ENCODE measurements at places on chromosomes 12 and 14.
A peak's percentile ranks its signal among the peaks of the same experiment; 100 is the strongest.

DNA sequence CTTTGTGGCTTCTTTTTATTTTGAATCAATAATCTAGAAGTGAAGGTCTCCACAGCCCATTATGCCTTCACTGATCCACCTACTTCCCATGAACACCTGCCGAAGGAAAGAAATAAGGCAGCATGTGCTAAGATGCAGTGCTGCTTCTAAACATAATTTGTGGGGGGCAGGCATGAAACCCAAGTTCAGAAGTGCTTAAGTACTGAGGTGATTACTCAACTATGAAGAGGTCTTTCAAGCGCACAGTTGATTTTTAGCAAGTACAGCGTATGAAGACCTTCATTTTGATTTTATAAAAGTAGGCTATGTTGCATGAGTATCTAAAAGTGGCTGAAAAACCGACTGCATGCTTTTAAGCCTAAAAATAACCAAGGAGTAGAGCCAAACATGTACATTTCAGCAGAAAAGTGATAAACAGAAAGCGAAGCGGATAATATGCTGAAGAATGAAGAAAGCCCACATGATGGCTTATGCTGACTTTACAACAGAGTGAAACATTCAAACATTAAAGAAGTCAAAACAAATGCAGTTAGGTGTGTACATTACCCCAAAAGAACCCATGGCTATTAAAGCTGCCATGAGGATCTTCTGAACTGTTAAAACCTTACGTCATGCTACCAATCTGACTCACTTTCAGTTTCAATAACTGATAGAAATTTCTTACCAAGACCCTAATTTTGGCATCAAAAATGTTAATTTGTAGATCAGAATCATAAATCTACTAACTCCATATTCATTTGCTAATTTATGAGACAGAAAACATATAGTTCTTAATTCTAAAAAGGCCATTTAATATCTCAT, 29.3 kb downstream of the KICS2 start:
- DNase-seq, result no peak

DNA sequence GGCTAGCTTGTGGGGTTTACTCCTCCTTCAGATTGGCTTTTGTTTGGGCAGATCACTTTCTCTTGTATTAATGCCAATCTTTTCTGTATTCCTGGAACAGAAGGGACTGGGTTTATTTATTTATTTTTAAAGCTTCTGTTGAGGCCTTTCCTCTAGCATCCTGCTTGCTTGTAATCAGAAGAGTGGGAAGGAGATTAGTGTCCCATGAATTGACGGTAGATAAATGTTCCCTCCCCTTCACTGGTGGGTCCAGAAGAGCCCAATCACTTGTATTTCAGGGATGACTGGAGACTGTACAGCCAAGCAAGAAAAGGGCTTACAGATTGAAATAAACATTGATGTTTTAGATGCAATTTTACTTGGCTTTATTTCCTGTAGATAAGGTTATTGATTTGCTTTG, 71.0 kb downstream of the LIN52 start:
- DNase-seq, result no peak

GRCh38 chr14:61152851-61153364, 128.2 kb downstream of the TMEM30B start:
- no peak for DNase-seq

GRCh38 chr12:33724867-33725266, 285.2 kb upstream of the SYT10 start:
- no peak for DNase-seq

- no peak for DNase-seq
Measured at GRCh38 chr14:62301911-62302310, 539.7 kb downstream of the SNAPC1 start.

- no peak for DNase-seq
Measured at GRCh38 chr14:31439561-31439960, 17.7 kb downstream of the DTD2 start.

GRCh38 chr14:50666772-50667683, 1.1 kb downstream of the SAV1 start:
- peak; percentile 20 for DNase-seq

- DNase-seq, result peak; percentile 79
Measured at GRCh38 chr12:57740656-57741412, 2.3 kb upstream of the AGAP2 start.

DNA sequence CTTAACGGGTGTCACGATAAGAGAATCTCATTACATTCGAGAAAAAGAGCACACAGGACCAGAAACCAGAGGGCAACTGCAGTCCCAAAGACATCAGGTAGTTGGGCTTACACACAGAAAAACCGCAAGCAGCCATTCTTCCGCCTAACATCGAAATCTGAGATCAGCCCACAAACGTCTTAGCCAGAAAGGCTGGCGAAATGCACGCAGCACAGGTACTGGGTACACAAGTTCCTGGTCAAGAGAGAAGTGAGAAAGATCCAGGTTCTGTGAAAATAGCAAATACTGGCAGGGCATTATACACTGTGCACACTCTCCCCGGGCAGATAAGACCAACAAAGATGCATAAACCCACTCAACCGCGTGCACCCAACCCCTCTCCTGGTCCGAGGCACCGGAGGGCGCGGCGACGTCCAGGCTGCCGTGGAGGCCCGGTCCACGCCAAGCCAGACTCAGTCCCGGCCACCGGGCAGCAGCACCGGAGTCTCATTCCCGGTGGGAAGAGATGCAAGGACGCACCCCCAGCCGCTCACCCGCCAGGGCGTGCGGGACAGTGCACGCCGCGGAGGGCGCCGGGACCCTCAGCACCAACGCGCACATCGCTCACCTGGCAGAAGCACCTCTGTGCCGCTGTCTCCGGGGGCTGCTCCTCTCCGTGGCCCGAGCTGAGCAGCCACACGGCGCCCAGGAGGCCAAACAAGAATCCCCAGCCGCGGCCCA, 437 bp downstream of the ERO1A start:
- DNase-seq, result peak; percentile 62

DNA sequence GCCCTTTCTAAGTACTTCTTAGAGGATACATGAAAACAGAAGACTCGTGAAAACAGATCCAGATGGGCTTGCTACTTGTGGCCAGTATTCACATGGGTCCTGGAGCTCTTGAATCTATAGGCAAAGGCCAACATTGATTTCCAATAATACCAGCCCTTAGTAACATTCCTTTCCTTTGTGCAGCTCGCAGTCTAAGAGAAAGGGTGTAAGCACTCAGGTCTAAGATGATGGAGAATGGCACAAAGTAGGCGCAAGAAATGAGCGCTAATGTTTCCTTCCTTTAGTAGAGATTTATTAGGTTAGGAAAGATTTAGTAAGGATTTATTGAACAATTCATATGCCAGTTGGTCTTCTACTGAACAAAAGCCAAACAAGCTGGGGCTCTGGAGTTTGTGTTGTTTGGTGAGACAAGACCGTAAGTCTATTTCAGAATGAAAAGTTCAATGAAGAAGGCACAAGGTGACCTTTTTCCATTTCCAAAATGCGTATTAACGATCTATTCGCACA, 525 bp downstream of the RNU6-8 start:
- DNase-seq, result no peak

- peak; percentile 21 for DNase-seq
Measured at GRCh38 chr12:11758510-11759493, 109.3 kb downstream of the ETV6 start.

- DNase-seq, result no peak
Measured at GRCh38 chr12:66191547-66192126, 2.6 kb downstream of the IRAK3 start.

DNA sequence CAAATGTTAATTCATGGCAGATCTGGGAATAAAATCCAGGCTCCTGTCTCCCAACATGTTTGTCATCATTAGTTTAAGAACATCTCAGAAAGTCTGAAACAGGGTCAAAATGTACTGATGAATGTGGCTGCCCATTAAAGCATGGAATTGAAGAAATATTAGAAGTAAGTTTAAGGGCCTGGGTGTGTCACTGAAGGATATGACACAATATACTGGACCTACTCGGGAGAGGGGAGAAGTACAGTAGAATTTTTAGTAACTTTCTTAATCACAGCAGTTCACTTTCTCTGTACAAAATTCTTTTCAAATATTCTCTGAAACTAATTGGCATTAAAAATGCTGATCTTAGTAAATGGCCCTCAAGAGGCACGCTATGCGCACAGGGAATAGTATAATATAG, 185.5 kb downstream of the ETV6 start:
- no peak for DNase-seq

DNA sequence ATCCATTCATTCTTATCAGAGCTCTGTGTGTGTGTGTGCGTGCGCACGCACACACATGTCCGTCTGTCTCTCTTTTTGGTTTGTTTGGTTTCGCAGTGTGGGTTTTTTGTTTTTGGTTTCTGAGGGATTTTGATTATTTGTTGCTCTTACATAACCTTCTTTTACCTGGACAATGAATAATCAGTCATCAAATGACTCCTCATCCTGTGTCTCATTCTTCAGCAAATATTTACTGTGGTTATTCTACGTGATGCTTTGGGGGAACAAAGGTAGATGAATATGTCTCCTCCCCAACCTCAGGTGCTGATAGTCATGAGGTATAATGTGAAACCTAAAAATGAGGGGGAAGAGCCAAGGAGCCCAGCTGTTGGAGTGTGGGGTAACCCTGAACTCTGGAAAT, 92.4 kb downstream of the SAMD4A start:
- DNase-seq, result no peak

DNA sequence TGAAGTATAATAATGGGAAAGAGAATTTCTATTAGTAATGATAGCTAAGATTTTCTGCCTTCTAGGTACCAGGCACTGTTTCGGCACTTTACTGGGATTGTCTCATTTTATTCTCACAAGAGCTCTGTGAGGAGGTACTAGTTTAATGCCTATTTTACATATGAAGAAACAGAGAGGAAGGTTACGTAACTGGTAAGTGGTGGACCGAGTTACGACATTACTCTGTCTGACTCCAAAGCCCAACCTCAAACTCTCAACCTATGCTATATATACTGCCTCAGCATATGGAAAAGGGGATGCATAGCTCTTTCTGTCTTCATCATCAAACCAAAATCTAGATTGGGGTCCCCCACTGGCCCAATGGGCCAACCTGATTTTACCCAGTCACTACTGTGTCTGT, 133.5 kb downstream of the KTN1 start:
- no peak for DNase-seq

GRCh38 chr14:60093606-60094005, 1.9 kb downstream of the PCNX4 start:
- no peak for DNase-seq

GRCh38 chr14:60505448-60505847, 3.5 kb upstream of the SIX6 start:
- DNase-seq, result no peak

DNA sequence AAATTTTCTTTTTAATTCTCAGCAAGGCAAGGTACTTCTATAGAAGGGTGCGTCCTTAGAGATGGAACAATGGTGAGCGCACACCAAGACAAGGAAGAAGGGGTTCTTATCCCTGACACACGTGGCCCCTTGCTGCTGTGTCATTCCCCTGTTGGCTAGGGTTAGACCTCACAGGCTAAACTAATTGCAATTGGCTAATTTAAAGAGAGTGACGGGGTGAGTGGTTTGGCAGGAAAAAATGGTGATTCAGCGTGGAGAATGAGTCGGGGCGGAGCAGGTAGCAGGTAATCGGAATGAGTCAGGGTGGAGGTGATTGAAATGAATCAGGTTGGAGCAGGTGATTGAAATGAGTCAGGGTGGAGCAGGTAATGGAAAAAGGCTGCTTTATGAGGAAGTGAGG, 36.3 kb upstream of the HECTD1 start:
- DNase-seq, result peak; percentile 14

DNA sequence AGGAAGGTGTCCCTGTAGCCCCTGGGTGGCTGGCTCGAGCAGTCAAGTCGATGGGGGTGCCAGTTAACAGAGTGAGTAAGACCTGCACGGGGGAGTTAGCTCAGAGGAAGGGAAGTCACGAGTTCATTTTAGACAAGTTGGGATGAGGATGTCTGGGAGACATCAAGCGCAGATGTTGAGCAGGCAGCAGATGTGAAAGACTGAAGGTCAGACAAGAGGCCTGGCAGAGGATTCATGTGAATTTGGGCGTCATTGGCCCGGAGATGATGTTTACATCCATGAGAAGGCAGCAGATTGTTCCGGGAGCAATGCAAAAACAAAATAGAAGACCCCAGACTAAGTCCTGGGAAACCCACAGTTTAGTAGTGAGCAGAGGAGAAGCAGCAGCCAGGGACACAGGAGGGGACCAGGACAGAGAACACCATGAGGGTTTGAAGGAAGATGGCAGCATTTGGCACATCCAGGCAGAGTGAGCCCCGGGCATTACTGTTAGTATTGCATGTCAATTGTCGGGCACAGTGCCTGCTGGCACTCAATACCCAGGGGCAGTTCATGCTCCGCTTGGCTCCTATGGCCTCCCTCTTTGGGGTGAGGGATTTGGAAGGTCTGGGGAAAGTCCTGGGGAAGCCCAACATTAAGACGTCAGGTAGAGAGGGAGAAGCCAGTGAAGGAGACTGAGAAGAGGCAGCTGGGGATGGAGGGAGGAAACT, 15.1 kb downstream of the LTBP2 start:
- DNase-seq, result no peak

GRCh38 chr12:8127138-8127537, 3.7 kb downstream of the CLEC4A start:
- no peak for DNase-seq

GRCh38 chr12:93514853-93515252, 47.5 kb downstream of the MRPL42 start:
- no peak for DNase-seq

GRCh38 chr12:79183003-79183402, 318.4 kb downstream of the SYT1 start:
- no peak for DNase-seq

DNA sequence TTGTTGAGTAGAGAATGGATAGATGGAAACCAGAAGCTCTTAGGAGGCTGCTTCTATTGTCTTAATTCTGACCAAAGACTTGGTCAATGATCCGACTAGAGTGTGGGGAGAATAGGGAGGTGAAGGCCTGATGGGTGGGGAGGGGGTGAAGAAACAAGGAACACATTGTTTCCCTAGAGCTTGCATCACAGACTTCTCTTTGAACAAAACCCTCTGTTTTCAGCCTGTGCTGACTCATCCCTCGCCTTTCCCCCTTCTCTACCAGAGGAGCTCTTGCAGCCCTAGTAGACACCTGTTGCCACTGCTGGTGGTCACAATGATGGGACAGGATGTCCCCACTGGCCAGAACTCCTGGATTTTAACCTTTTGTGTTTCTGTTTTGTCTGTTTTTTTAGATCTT, 46.8 kb upstream of the CISTR start:
- DNase-seq, result no peak

GRCh38 chr12:106684497-106684896, 90.0 kb upstream of the RIC8B start:
- DNase-seq, result no peak

GRCh38 chr12:101967506-101967905, 90.1 kb downstream of the DRAM1 start:
- no peak for DNase-seq

GRCh38 chr12:116194935-116195431, 82.5 kb downstream of the MED13L start:
- DNase-seq, result peak; percentile 75

DNA sequence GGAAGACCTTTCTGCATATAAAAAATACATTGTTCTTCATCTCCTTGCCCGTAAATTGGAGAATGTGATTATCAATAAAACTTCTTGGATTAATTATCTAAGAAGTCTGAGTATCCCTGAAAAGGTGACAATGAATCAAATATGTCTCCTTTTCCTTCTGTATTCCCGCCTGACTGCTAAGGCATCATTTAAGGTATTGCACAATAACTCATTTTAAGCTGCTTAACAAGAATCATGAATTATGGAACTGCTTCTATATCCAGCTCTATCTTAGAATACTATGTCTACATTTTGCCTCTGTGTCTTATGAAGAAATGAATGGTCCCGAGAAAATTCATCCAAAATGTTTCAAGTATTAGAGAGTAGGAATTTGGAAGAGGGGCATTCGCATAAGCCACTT, 294.4 kb downstream of the SOX5 start:
- no peak for DNase-seq

GRCh38 chr12:61018571-61018970, 1241.6 kb upstream of the USP15 start:
- DNase-seq, result no peak
